Activated CD4-positive, alpha-beta T cell treated with anti-CD3 and anti-CD28 coated beads, Interleukin-2, amount 50 U/mL, for 24 hours (primary cell): ENCODE measurements at places on chromosomes 11 and 22.
A peak's percentile ranks its signal among the peaks of the same experiment; 100 is the strongest.

DNA sequence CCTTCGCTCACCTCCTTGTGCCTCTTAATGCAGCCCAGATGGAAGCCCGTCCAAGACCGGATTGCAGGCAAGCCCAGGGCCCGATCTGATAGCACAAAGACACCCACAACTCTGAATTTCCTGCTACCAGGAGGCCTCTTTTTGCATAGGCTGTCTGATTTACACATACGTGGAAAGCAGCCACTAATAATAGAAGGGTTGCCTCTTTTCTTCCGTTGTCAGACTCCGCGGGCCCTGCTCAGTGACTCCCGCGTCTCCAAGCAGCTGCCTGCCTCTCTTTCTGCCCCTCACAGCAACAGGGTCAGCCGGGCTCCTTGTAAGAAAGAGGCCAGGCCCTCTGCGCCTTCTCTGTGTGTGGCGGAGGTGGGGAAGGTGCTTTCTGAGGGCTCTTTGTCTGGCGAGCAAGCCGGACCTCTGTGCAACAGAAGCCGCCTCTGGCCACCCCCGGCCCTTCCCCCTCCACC is 26.7 kb downstream of the FLI1 start:
- DNase-seq = no peak

- no peak for DNase-seq
These were observed 97.0 kb downstream of the TP53I11 start for GRCh38 chr11:44853666-44854065.

- no peak for DNase-seq
These were observed 109.5 kb downstream of the DBX1 start for GRCh38 chr11:20050551-20051333.

GRCh38 chr11:12864316-12865156 is 144.6 kb upstream of the RASSF10 start:
- no peak for DNase-seq

GRCh38 chr22:20899827-20900423 is 17.3 kb upstream of the CRKL start:
- no peak for DNase-seq

DNA sequence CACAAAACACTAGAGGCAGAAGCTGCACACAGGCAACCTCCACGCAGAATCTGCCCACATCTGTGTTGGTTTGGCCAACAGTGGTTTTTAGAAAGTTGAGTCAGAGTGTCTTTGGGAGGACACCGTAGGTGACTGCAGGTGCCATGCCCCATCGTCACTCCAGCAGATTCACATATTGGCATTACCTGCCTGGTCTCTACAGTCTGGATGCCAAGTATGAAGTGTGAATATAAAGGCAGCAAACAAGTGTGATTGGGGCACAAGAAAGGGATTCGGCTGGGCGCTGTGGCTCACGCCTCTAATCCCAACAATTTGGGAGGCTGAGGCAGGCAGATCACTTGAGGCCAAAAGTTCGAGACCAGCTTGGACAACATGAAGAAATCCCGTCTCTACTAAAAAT is 11.0 kb upstream of the FXYD2 start:
- DNase-seq = no peak

GRCh38 chr11:73167363-73167954 is 25.3 kb upstream of the FCHSD2 start:
- no peak for DNase-seq

GRCh38 chr11:19951558-19952115 is 208.6 kb downstream of the DBX1 start:
- no peak for DNase-seq

- DNase-seq = no peak
These were observed 60.5 kb downstream of the BCR start for GRCh38 chr22:23240639-23241389.

- no peak for DNase-seq
These were observed 8.0 kb downstream of the DGAT2 start for GRCh38 chr11:75776546-75776945.

DNA sequence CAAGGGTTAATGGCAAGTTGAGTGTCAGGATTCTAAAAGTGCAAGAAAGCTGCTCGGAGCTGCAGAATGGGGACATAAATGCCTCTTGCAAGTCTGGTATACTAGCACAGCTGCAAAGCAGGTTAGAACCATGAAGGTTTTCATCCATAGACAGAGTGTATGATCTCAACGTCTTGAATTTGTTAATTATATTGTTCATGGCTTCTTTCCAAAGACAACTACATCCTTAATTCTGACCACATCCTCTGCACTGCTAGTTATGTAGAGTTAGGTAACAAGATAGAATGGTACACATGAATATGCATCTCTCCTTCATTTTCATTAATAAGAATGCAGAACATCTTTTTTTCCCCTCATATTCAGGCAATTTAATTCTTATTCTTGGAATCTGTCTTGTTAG is 34.2 kb downstream of the EXPH5 start:
- DNase-seq = no peak

- no peak for DNase-seq
These were observed 40.4 kb downstream of the C11orf58 start for GRCh38 chr11:16778876-16779275.

DNA sequence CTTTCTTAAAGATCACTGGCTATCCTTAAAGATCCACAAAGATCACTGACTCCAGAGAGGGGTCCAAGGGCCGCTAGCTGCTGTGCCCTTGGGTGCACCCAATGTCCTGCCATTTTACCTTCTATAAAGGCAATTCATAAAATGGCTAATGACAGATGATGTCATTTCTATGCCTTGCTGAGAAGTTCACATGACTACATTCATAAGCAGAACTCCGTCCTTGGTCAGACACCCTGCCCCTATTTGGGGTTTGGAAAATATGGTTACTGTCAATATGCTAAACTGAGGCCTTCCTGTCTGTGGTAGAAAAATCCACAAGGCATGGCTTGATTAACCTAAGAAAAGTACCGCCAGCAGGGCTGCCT is 60.9 kb upstream of the BMAL1 start:
- no peak for DNase-seq

DNA sequence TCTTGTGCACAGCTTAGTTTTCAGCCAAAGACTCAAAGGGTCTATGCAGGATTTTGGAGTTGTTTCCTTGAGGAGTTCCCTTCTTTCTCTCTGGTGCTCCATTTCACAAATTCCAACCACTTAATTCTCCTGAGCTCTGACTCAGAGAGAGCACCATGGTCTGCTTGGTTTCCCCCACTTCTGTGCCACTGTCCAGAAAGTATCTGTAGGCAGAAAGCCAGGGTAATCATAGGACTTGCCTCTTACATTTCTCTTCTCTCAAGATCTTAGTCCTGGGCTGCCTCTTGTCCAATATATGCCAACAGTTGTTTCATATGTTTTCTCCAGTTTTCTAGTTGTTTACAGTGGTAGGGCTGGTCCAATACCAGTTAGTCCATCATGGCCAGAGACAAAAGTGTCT is 6.4 kb upstream of the MRGPRD start:
- DNase-seq = no peak

- DNase-seq = no peak
These were observed 65.2 kb downstream of the ZBTB16 start for GRCh38 chr11:114124601-114125144.

DNA sequence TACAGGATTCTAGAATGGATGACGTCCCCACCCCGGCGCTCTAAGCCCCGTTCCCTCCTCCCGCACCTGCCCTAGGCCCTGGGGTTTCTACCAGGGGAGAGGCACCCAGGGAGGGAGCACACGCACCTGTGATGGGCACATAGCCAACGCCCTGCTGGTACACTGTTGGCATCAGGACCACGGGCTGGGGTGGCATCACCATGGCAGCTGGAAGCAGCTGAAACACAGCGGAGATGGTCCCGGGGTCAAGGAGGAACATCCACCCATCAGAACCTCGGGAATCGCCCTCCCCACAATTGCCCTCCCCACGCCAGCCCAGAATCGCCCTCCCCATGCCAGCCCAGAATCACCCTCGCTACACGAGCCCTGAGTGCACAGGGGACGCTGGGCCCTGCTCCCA is 23.6 kb downstream of the TOLLIP start:
- DNase-seq = no peak

DNA sequence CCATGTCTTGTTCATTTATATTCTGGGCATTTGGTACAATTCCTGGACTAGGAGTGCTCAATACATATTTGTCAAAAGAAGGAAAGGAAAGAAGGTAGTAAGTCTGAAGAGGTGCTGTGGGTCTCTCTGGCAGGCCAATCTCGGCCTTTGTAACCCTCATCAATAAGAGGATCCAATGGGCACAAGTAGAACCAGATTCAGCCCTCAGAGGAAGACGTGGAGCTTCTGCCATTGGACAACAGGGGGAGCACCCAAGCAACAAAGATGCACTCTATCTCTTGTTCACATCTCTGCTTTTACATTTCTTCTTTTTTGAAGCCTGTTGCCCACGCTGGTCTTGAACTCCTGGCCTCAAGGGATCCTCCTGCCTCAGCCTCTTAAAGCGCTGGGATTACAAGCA is 2.2 kb upstream of the VPS11 start:
- peak; percentile 32 for DNase-seq

GRCh38 chr11:30143098-30143705 is 87.6 kb upstream of the FSHB start:
- DNase-seq = no peak

DNA sequence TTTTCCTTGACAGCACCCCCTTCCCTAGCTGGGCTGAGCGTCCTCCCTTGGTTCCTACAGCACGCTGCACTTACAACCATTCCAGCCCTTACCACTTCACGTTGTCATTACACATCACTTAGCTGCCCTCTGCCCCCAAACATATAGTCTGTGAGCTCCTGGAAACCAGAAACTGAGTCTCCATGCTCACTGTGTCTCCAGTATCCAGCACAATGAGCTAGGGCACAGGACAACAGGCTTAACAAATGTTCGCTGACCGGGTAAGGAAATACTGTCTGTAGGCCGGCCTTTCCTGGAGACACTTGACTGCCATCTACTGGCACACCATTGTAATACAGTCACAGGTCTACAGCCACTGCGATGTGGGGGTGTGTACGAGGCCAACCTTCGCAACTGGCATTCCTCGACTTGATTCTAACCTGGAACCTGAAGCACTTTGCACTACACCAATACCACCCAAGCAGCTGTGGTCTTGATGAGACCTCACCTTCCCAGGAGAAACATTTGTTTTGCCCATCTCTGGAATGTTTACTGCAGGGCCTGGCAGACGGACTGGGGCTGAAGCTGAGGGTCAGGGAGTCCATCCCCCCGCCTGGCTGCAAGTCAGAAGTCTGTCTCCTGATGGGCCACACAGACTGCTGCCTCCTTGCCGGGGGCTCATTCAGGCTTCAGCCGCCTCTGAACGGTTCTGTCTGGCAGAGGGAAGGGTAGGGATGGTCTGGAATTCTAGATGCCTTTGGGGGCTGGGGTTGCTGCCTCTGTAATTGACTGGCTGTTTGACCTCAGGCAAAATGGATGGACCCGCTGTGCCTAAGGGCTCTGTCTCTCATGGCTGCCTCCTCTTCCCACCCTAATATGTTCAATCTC is 72.0 kb downstream of the SYN3 start:
- no peak for DNase-seq

DNA sequence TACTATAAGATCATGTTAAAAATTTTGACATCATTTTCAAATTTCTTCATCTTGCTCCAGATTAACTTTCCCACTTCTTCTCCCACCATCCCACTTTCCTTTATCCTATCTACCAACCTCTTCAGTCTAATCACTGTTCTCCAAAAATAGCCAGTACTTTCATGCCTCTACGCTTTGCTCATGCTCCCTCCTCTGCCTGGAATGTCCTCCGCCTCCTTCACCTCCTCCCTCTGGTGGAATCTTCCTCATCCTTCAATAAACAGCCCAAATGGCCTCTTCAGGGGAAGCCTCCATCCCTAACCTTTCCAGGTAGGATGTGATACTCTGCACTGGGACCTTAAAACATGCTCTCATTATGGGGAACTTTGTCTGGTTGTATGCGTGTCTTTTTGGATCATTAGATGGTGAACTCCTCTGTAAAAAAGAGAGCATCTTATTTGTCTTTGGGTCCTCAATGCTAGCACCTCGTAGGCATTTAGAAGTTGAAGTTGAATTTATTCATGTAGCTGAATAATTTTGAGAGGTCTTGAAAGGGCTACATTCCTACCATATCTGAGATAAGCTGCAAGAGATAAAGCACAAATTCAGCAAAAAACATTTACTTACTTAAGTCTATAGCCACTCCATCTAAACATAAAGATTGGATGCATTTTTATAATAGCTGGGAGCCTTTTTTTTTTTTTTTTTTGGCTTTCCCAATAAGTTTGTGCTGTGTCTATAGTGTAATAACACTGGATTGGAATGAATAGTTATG is 8.0 kb upstream of the CSRP3 start:
- no peak for DNase-seq

DNA sequence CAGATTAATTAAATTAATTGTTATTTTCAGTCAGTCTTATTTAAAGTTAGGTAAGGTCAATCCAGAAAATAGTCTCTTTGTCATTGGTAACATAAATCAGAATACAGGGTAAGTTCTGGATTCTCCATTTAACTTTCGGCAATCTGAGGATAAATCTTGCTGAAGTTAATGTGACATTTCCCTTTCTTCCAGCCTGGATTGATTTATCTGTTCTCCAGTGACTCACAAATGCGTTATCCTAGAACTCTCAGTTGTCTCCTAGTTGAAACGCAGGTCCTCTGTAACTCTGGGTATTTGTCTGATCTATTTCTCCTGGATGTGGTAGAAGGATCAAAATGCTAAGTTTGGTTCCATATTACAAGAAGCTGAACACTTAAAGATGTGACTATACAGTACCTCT is 21.0 kb downstream of the OR51E1 start:
- no peak for DNase-seq

GRCh38 chr11:9575260-9576240 is 2.1 kb downstream of the WEE1 start:
- DNase-seq = no peak

DNA sequence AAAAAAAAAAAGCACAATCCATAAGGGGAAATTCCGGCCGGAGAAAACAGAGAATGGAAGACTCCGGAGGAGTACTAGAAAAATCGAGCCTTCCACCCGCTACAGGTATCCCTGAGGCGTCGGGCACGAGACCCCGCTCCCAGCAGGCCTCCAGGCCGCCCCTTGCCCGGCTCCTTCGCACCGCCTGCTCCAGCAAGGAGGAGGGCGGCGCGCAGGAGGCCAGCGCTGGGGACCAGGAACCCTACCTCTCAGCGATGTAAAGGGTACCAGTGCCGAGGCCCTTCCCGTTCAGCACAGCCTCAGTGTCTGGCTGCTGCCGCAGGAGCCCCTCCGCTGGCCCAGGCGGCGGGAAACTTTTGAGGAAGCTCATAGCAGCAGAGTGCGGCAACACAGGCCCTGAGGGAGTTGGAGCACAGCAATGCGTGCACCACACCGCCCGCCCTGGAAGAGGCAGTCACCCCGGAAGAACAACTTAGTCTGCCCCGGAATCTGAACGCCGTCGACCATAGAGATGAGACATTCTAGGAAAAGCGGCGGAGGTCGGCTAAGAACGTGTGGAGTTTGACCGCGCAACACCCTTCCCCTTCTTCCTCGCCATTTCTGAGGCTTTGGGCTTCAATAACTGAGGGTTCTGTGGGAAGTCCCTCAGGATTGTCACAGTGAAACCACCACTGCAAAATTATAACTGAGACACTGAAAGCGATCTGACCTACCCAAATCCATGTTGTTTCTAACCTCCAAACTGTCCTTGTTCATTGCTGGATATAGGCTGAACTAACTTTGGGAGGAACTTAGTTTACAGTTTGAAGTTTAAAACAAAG is at the start of gene CLNS1A:
TSS of gene CLNS1A (minus strand) at position 450 of the 821 bp plus-strand sequence. CDS start at position 370, 80 bp downstream.
- DNase-seq = peak; percentile 65

GRCh38 chr22:24235315-24235714 is 9.6 kb downstream of the GGT5 start:
- no peak for DNase-seq

- no peak for DNase-seq
These were observed 1.9 kb downstream of the CAPN5 start for GRCh38 chr11:77068457-77069335.

- no peak for DNase-seq
These were observed 109.0 kb downstream of the OSBP2 start for GRCh38 chr22:30803679-30804078.
